ENCODE measurements at places on chromosomes 6 and 20. TPM values are rescaled to one million over a fixed set of nuclear protein-coding genes. Genes with fewer than 3 reads are reported as not detected.

GRCh38 chr6:132650429-132650828 is 8.6 kb downstream of the TAAR1 start:
- DNase-seq, result no peak

GRCh38 chr6:33850296-33850695 is 46.5 kb upstream of the MLN start:
- no peak for DNase-seq

DNA sequence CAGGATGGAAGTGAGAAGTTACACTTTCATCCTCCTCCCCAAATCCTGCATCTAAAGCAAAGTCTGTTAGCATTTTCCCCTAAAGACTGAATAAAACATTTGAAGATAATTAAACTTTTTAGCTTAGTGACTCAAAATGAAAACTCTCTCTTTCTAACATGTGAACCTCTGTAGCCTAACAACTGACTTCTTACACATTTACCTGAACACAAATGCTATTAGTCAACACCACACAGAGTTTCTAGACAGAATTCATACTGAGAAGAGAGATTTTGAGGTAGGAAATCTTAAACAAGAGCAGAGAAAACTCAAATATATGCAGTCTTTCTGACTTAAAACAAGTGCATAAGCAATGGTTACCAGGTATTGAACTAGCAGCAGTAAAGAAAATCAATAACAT is 149.9 kb upstream of the SMLR1 start:
- no peak for DNase-seq

LHFPL5 gene
- not detected for total RNA-seq

PSORS1C2 gene
- total RNA-seq, result not detected

Measured in activated T-helper 1 cell treated with anti-CD3 and anti-CD28 coated beads, Interleukin-12 subunit alpha, Interleukin-12 subunit beta, Interleukin-2, Interleukin-4 antibody, amounts not matched to agents 30 ng/mL and 10 ng/mL and 1 ng/mL, durations not matched to agents 14 hours and 24 hours and 36 hours (primary cell).